Renal cortical epithelial cell (primary cell): ENCODE measurements at places on chromosomes 4 and X.
A peak's percentile ranks its signal among the peaks of the same experiment; 100 is the strongest.

- DNase-seq, result peak; percentile 52
These were observed 16.6 kb downstream of the DCK start for GRCh38 chr4:71009890-71010588.

- peak; percentile 45 for DNase-seq
These were observed 764.6 kb upstream of the FTHL17 start for GRCh38 chrX:31836479-31836878.

- DNase-seq, result peak; percentile 42
These were observed 38.8 kb downstream of the SLC34A2 start for GRCh38 chr4:25694466-25694865.

- DNase-seq, result peak; percentile 89
These were observed 23.4 kb upstream of the GLRB start for GRCh38 chr4:157052429-157053040.

DNA sequence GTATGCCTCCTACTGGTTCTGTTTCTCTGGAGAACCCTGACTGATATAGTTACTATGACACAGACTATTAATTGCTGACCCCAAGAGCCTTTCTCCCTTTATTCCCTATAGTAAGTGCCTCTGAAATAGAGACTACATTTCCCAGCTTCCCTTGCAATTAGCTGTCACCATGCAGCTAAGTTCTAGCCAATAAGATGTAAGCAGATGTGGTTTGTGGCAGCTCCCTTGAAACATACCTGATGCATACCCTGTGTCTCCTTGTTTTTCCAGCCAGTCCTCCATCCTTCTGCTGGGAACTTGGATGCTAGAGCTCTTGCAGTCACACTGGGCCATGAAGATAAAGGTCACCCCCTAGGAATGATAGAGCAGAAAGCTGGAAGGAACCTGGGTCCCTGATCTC, 9.7 kb upstream of the TMEM165 start:
- DNase-seq, result no peak

- no peak for DNase-seq
These were observed at the start of gene PLAC8 for GRCh38 chr4:83114576-83114975. Gene PLAC8, minus strand, starts transcription at chr4:83114729. Its CDS starts 6,808 bp downstream, at chr4:83107921.

DNA sequence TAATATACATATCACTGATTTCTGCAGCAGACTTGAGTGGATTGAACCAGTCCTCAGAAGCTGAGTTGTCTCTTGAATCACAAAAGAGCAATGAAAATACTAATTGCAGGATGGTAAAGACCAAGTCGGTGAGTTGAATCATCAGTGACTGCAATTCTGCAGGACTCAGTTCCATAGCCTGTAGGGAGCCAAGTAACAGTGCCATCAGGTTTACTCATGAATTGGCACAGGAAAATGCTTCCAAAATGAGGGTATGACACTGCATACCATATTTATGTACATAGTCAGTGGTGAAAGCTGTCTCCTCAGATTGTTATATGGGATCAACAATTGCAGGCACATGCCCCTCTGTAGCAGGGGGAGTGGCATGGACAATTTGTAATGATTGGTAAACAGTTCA, 192.8 kb downstream of the CCNG2 start:
- DNase-seq, result no peak

DNA sequence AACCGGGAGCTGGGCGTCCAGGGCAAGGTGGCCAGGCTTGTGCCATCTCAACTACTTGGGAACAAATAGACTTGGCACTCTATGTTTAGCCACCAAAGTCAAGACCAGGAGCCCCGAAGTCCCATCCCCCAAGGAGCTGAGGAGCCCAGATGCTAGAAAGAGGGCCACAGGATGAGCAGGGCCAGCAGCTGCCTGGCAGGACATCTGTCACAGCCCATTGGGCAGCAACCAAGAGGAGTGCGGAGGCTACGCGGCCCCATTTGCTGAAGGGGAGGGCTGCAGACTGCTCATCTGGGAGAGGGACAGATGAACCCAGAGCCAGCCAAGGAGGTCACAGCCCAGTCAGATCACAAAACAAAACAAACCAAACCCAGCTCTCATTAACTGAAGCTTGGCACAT, 22.9 kb upstream of the SOWAHD start:
- no peak for DNase-seq

DNA sequence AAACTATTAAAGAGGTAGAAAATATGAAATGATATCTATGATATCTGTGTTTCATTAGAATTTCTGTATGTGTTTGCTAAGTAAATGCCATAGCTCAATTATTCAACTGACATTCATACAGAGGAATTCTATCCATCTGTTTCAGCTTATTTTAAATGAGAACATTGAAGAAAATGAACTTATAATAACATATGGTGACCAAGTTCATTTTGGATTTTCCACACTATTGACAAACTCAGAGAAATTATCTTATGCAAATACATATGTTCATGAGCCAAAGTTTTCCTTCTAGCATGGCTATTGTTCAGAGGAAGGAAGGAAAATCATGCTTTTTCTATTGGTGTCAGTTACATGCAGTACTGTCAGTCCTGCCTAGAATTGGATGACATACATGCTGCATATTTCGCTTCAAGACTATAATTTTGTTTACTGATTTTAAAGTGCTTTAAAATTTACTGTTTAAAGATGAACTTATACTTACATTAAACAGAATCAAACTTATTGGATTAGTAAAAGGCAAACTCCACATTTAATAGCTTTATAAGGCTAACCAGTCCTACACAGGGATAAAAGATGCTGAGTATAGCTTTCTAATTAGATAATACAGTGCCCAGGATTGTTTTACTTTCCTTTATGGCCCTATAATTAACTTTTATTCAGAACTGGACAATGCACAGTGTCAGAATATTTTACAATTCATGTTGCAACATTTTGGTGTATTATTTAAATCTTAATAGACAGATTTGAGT, 646.2 kb downstream of the TRAM1L1 start:
- DNase-seq, result no peak

GRCh38 chrX:69028761-69029120, 136.5 kb downstream of the PJA1 start:
- DNase-seq, result no peak

DNA sequence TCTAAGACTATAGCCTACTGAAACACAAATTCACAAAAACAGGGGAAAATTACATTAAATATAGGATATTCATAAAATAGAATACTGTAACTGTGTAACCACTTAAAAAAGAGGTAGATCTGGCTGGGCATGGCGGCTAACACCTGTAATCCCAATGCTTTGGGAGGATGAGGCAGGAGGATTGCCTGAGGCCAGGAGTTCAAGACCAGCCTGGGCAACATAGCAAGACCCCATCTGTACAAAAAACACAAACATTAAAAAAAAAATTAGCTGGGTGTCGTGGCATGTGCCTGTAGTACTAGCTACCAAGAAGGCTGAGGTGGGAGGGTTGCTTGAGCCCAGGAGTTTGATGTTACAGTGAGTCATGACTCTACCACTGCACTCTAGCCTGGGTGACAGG, 33.4 kb downstream of the RPS6KA3 start:
- DNase-seq, result no peak

- DNase-seq, result no peak
These were observed 15.2 kb upstream of the CNOT6L start for GRCh38 chr4:77834403-77834802.

GRCh38 chr4:33924239-33924638, 2320.1 kb downstream of the ARAP2 start:
- DNase-seq, result peak; percentile 43

- DNase-seq, result peak; percentile 29
These were observed 404.6 kb downstream of the PRDM5 start for GRCh38 chr4:120517966-120518365.

DNA sequence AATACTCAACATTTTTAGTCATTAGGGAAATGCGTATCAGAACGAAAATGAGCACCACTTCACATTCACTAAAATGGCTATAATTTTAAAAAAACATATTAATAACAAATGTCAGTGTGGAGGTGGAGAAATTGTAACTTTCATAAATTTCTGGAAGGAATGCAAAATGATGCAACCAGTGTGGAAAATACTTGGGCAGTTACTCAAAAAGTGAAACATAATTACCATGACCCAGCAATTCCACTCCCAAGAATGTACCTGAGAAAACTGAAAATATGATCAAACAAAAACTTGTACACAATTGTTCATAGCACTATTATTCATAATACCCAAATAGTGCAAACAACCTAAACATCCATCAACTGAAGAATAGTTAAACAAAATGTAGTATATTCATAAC, 76.1 kb upstream of the FAM241A start:
- no peak for DNase-seq

GRCh38 chr4:30865691-30866090, 145.5 kb downstream of the PCDH7 start:
- DNase-seq, result no peak

DNA sequence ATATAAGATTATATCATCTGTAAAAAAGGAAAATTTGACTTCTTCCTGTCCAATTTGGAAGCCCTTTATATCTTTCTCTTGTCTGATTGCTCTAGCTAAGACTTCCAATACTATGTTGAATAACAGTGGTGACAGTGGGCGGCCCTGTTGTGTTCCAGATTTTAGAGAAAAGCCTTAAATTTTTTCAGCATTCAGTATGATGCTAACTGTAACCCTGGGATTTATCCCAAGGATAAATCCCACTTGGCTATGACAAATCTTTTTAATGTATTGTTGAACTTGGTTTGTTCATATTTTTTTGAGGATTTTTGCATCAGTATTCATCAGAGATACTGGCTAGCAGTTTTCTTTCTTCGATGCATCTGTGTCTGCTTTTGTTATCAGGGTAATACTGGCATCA, 217.2 kb upstream of the ARSJ start:
- DNase-seq, result no peak

GRCh38 chr4:93828995-93829819, 654 bp downstream of the ATOH1 start:
- no peak for DNase-seq
